ENCODE measurements at places on chromosomes 1 and 21.

DNA sequence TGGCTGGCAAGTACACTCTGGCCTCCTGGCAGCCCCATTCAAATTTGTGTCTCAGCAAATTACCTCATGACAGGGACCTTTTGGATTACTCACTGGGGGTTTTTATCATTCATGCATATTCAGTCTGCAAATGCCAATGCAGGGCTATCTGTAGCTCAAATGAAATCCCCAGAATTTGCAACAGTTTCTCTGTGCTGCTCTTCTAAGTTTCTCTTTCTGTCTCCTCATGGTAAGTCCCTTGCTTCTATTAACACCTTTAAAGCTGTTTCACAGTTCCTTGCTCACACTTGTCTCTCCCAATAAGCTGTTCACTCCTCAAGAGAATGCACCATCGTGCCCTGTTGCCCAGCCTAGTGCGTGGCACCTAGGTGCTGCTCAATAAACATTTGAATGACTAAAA, 3.3 kb upstream of the FAM78B start:
- peak; percentile 19 for DNase-seq
- no peak overlapping the region for H3K4me3 ChIP-seq
- H3K27me3 ChIP-seq = no peaks in the 10 kb centered on the region
- no peak overlapping the region for H3K27ac ChIP-seq
- peaks cover 30% of the 10 kb centered on the region for H3K4me1 ChIP-seq

DNA sequence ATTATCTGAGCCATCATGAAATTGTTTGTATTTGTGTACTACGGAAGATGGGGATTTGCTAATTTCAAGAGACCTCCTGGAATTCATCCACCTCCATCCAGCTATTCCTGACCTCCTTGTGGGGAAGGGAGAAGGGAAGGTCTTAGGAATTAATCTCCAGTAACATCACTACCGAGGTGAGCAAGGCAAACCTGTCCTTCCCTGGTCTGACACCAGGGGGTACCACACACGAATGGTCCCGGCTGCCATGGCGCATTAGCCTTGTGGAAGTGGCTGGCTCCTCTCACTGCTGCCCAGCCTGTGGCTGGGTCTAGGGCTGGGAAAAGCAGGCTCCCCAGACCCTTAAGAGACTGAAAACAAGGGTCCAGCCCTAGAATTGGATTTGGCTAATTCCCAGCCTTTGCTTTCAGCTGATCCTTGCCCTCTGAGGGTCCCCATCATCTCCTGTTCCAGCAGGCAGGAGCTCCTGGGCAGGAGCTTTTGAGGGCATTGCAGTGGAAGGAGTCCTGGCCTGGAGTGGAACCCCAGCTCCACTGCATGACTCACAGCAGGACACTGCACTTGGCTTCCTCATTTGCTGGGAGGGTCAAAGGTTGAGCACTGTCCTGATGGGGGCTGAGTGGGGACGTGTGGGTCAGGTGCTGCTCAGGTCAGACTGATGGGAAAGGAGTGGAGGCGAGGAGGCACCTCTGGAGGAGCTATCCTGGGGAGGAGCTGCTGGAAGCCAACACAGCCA, 34.8 kb downstream of the RIMS3 start:
- no peaks in the 10 kb centered on the region for H3K36me3 ChIP-seq
- H3K27ac ChIP-seq = no peak overlapping the region
- no peak overlapping the region for H3K4me3 ChIP-seq
- DNase-seq = peak; percentile 54
- H3K27me3 ChIP-seq = no peaks in the 10 kb centered on the region
- peaks cover 12% of the 10 kb centered on the region for H3K4me1 ChIP-seq

GRCh38 chr1:232302376-232303221, 327.3 kb downstream of the SIPA1L2 start:
- no peak overlapping the region for H3K4me3 ChIP-seq
- H3K36me3 ChIP-seq = no peaks in the 10 kb centered on the region
- no peak overlapping the region for H3K27ac ChIP-seq
- no peak for DNase-seq
- H3K27me3 ChIP-seq = no peaks in the 10 kb centered on the region
- no peaks in the 10 kb centered on the region for H3K4me1 ChIP-seq

- no peak overlapping the region for H3K4me3 ChIP-seq
- H3K27ac ChIP-seq = no peak overlapping the region
- no peaks in the 10 kb centered on the region for H3K27me3 ChIP-seq
- peaks cover 9% of the 10 kb centered on the region for H3K4me1 ChIP-seq
Observed at GRCh38 chr1:184890539-184890973, 83.8 kb downstream of the NIBAN1 start.

DNA sequence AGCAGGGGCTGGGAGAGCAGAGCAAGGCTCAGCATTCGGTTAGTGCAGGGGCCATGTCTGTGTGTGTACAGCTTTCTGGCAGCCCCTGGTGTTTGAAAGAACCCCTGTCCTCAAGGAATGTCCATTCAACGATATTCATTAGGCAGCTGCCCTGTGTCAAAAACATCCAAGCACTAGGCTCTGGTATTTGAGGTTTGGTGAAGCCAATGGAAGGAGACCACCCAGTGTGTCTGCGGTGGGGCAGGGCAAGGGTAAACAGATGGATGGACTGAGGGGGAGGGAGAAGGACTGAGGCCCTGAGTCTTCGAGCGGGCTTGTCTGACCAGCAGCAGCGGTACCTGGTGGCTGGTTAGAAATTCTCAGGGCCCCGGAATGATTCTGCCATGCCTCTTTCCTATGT, 155.6 kb upstream of the KLHDC7A start:
- H3K4me3 ChIP-seq = no peak overlapping the region
- H3K36me3 ChIP-seq = no peaks in the 10 kb centered on the region
- no peaks in the 10 kb centered on the region for H3K4me1 ChIP-seq
- no peak overlapping the region for H3K27ac ChIP-seq

DNA sequence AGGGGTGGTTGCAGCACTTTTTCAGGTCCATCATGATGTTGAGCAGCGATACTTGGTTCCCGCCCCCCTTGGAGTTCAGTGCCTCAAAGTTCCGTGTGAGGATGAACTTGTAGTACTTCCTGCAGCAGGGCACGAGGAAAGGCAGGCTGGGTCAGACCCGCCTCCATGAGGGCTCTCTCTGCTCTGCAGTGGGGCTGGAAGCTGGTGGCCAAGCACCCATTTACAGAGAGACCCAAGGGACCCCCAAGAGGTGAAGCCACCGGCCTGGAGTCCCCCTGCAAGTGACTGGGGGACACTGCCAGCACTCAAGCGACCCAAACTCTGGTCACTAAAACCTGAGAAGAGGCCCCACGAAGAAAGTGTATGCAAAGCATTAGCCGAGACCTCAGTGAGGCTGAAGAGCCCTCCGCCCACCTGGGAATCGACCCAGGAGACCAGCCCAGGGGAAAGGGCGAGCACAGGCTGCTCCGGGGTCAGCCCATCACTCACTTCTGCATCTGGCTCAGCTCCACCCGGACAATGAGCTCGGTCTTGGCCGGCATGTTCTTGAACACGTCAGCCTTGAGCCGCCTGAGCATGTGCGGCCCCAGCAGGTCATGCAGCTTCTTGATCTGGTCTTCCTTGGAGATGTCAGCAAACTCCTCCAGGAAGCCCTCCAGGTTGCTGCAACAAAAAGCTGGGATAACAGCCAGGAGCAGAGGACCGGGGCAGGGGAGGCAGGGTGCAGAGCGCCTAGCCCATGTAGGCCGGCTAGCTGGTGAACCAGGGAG, 45.2 kb downstream of the CHD5 start:
- no peak for DNase-seq
- no peak overlapping the region for H3K27ac ChIP-seq
- H3K4me3 ChIP-seq = no peak overlapping the region

DNA sequence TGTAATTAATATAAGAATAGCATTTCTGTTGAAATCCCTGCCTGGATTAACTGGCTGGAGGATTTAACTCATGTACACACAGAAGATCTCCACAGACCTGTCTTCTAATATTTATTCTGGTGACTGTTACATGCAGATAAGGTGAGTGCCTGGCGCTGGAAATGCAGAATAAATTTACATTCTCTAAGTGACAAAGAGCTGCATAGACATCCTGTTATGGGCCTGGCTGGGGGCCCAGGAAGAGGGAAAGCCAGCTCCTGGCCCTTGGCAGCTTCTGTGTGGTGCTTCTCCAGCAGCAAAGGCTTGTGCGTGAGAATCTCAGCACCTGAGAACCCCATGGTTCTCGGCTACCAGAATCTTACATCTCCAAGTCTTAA, 446.6 kb downstream of the PTPRU start:
- no peak for DNase-seq
- no peaks in the 10 kb centered on the region for H3K36me3 ChIP-seq
- no peak overlapping the region for H3K4me3 ChIP-seq

DNA sequence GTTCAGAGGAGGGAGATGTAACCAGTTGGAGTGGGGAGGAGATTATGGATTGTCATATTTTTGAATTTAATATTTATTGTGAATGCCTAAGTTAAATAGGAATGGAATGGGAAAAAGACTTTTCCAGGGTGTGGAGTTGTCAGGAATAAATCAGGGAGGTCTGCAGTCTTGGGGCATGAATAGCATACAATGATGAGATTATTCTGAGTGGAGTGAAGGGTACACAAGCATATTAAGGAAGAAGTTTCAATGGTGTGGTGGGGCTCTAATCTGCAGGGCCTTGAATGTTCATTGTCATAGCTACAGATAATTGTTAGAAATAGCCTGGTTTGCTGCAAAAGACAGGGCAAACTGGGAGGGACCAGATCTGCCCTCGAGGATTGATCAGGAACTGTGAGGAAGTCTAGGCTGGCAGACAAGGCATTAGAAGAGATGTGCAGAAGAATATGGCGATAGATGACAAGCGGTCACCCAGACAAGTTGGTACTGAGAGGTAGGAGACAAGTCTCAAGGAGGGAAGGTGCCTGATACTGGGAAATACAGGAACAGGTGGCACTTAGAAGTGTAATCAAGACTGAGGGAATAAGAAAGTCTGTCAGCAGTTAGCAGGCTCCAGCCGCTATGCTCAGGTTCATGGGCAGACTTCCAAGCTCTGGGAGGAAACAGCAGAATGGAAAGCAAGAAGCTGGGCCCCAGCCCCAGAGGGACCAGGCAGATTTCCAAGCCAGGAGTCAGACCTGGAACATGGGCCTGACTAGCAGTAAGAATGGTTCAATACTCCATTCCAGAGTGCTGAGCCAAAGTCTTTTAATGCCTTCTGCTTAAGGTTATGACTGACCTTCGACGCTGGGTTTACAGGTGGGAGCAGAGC, 20.9 kb upstream of the RGL1 start:
- DNase-seq = peak; percentile 64
- no peaks in the 10 kb centered on the region for H3K36me3 ChIP-seq
- H3K4me3 ChIP-seq = no peak overlapping the region
- no peaks in the 10 kb centered on the region for H3K27me3 ChIP-seq

- H3K4me3 ChIP-seq = no peak overlapping the region
- H3K4me1 ChIP-seq = peaks cover 17% of the 10 kb centered on the region
- DNase-seq = no peak
- no peaks in the 10 kb centered on the region for H3K36me3 ChIP-seq
- no peak overlapping the region for H3K27ac ChIP-seq
- no peaks in the 10 kb centered on the region for H3K27me3 ChIP-seq
Observed at GRCh38 chr1:67740543-67740942, 55.5 kb downstream of the GADD45A start.

GRCh38 chr1:2452201-2452931, 23.7 kb upstream of the PLCH2 start:
- H3K36me3 ChIP-seq = no peaks in the 10 kb centered on the region
- no peaks in the 10 kb centered on the region for H3K27me3 ChIP-seq
- no peak overlapping the region for H3K27ac ChIP-seq
- peaks cover 10% of the 10 kb centered on the region for H3K4me1 ChIP-seq

- no peaks in the 10 kb centered on the region for H3K27me3 ChIP-seq
- H3K4me1 ChIP-seq = no peaks in the 10 kb centered on the region
- no peaks in the 10 kb centered on the region for H3K36me3 ChIP-seq
- no peak overlapping the region for H3K27ac ChIP-seq
- H3K4me3 ChIP-seq = no peak overlapping the region
Observed at GRCh38 chr1:90411185-90411584, 305.9 kb downstream of the BARHL2 start.

DNA sequence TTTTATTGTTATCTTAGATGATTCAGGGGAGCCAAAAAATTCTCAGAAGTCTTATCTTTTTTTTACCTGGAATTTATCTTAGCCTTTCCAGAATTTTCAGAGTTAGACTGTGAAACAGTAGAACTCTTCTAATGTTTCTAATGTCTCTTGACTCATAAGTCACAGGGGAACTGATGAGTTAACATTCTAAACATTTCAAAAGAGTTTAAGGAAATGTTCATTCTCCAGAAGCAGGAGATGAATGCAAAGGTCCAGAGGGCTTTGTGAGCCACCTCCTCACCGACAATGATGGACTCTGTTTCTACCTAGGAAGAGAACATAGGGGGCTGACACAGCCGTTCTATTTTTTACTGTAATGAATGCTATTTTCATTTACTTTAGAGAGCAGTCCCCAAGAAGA, 157.5 kb downstream of the BRINP2 start:
- no peak overlapping the region for H3K4me3 ChIP-seq
- no peak for DNase-seq
- no peaks in the 10 kb centered on the region for H3K36me3 ChIP-seq

DNA sequence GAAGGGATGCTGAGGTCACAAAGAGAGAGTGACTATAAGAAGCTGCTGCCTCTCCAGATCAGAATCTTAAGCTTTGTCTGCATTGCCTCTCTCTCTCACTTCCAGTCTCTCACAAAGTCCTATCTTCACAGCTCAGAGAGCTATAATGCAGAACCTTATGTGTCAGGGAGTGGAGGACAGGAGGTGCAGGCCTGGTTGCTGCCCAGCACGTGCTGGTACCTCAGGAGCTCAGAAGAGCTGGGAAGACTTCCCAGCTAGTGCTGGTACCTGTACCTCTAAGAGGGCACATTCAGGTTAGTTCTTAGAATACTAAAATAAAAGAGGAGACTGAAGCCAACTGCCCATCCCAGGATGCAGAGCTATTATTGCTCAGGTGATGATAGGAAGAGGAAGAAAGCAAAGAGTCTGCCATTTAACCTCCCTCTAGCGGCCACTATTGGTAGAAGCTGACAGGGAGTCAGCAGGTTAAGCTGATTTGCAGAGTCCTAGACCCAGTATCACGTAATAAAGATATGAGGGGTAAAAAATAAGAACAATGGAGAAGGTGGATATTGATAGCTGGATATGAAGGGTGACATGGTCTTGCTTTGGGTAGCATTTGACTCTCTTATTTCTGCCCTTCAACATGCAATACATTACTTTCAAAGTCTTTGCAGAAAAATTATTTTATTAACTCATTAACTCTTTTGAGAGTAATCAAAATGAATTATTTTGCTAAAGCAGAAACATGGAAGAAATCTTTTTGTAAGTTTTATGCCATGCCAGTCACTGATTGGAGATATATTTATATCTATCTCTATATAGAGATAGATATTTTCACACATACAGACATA, 138.1 kb upstream of the HMCN1 start:
- peaks cover 7% of the 10 kb centered on the region for H3K4me1 ChIP-seq
- H3K4me3 ChIP-seq = no peak overlapping the region
- H3K36me3 ChIP-seq = no peaks in the 10 kb centered on the region
- no peak overlapping the region for H3K27ac ChIP-seq

DNA sequence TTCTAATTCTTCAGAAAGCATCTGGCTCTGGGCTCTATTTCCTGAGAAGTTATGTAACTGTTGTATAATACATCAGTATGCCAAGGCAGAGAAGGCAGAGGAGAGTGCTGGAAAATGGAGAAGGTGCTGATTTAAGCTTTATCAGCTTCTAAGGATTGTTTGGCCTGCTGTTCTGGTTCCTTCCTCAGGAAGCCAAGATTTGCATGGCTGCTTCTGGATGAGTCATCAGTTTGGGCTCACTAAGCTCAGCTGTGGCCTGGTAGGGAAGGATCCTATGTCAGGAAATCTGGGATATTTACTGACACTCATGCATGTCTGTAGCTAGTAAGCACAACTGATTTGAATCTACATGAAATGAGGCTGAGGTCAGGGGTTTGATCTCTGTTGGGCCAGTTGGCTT, 73.2 kb upstream of the ADGRL4 start:
- no peaks in the 10 kb centered on the region for H3K4me1 ChIP-seq
- no peaks in the 10 kb centered on the region for H3K36me3 ChIP-seq
- no peak for DNase-seq
- H3K27ac ChIP-seq = no peak overlapping the region
- H3K4me3 ChIP-seq = no peak overlapping the region

Measured in testis (tissue), 5 donors.